ENCODE measurements at places on chromosomes 16 and 17.
A peak's percentile ranks its signal among the peaks of the same experiment; 100 is the strongest.

- peak; percentile 72 for DNase-seq
These were observed 54.8 kb downstream of the PLXDC1 start for GRCh38 chr17:39096508-39097149.

DNA sequence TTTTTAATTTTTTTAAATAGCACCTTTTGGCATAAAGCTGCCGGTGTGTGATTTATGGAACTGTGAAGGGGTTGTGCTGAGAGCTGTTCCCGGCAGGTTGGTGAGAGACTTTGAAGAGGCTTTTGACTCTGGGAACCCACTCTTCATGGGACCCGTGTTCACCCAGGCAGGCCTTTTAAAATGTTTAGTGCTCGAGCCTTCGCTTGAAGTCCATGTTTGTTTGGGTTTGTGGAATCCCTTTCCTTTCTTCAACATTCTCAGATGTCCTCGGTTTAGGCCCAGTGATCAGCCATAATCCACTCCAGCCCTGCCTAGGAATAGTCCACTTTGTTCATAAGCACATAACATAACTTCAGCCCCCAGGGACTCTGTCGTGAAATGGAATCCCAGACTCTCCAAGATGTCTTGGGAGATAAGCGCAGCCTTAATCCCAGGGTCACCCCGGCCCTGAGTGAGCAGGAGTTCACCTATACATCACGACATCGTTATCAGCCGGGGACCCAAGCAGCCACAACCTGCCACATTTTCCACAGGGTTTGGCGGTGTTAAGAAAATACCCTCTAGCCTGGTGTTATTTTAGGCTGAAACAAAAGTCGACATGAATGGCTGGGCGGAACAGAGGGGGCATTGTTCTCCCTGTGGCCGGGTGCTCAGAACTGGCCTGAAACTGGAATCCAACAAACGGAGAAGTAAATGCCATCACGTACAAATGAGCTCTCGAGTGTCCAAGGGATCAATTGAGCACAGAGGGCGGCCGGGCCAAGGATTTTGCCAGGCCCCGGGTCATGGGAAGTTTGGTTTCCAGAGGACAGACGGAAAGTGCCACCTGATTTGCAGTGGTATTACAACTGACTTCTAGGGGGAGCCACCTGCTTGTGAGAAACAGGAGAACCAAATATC, 145.7 kb upstream of the IRX3 start:
- no peak for DNase-seq

- peak; percentile 39 for DNase-seq
These were observed 20.8 kb downstream of the GGA3 start for GRCh38 chr17:75240394-75241142.

DNA sequence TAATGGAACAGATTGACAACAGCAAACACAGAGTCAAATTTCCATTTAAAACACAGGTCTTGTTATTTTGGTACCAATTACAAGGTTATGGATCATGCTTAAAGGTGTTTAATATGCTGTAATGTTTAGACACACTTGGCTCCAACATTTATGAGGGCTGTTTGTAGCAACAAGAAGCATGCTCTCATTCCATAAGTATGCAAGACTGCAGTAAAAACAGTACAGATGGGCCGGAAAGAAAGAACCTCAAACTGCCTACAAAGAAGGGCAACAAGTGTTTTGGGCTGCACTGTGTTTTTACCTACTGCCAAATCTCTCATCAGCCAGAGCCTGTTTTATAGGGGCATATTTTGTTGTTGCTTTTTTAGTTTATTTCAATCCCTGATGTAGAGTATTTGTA, 100.5 kb upstream of the HS3ST3A1 start:
- no peak for DNase-seq

GRCh38 chr17:61251939-61252865, 147.4 kb upstream of the TBX2 start:
- DNase-seq, result no peak

DNA sequence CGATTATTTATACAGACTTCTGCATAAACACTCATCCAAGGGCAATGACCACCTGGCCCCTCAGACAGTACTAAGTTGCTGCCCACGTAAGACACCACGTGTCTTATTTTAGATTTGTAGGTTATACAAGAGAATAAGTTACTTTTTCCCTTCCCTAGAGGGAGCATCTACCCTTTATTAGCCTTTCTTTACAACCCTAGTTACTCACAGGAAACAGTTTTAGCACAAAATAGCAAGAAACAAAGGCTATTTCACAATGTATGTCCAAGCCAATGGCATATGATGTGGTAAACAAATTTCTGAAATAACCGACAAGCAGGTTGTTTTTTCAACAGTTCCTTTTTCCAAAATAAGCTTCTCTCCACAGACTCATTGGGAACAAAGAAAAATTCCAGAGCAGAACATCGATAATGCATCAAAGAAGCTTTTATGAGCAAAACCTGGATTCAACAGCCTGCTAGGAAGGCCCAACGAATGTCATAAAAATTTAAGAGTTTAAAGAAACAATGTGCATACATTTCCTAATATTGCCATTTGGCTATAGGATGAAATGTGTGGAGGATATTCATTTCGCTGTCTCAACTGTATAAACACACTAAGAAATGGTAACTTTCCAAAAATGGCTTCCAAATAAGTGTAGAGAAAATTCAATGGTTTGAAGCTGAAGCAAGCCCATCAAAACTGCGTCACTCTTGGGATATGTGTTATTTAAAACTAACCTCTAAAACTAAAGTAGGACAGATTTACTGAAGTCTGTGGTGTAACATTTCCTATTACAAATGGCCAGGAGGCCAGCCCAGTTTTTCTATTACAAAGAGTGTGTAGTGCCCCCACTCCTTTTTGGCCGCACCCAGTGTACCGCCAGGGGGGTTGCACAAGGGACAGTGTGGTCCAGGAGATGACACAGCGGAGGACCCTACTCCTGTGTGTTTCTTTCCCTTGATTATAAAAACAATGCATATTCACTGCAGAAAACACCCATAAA, 50.4 kb upstream of the ERN1 start:
- no peak for DNase-seq

- DNase-seq, result peak; percentile 42
These were observed 641 bp upstream of the CBX2 start for GRCh38 chr17:79777120-79777893.

DNA sequence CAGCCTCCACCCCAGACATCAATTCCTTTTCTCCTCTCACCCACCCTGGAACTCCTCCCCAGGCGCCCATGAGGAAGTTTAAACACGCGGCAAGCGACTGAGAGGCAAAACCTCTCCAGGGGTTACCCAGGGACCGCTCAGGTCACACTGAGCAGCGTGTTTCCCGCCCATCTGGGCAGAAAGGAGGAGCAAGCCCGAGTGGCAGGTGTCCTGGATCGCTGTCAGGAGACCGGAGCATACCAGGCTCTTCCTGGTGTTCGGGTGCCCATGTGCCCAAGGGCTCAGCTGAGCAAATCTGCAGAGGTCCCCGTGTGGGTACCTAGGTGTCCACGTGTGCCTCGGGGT, 491 bp downstream of the SLC25A19 start:
- DNase-seq, result peak; percentile 55

GRCh38 chr17:79741401-79741750, 10.6 kb downstream of the ENPP7 start:
- DNase-seq, result no peak

DNA sequence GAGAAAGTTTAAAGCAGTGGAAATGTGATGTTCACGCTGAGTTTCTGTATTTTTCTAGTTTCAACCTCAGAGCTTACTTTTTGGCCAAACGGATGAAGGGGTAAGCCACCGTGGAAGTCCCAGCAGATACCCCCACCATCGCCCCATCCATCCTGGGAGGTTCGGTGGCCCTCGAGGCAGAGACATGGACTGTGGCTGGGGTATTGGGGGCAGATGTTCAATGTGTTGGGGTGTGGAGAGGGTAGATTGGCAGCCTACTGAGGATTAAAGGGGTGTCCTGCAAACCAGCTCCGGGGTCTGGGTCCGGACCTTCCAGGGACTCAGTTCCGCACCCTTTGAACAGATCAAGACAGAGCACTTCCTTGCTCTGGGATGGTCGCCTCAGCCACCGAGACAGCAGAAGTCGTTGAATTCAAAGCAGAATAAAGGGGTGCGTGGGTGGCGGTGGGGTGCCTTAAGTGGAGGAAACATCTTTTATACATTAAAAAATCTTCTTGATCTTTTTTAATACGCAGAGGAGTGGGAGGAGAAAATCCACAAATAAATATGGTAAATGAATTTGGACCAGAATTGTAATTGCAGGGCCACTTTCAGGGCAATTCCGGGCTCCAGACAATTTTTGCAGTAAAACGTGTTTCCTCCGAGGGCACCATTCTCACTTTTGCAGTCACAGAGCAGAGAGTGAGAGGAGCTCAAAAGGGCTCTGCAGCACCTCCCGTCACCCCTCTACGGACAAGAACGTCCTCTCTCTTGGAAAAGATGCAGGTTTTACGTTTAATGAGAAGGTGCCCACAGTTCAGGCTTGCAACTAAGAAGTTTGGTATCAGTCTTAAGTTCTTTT, 8.2 kb upstream of the CBX8 start:
- no peak for DNase-seq

DNA sequence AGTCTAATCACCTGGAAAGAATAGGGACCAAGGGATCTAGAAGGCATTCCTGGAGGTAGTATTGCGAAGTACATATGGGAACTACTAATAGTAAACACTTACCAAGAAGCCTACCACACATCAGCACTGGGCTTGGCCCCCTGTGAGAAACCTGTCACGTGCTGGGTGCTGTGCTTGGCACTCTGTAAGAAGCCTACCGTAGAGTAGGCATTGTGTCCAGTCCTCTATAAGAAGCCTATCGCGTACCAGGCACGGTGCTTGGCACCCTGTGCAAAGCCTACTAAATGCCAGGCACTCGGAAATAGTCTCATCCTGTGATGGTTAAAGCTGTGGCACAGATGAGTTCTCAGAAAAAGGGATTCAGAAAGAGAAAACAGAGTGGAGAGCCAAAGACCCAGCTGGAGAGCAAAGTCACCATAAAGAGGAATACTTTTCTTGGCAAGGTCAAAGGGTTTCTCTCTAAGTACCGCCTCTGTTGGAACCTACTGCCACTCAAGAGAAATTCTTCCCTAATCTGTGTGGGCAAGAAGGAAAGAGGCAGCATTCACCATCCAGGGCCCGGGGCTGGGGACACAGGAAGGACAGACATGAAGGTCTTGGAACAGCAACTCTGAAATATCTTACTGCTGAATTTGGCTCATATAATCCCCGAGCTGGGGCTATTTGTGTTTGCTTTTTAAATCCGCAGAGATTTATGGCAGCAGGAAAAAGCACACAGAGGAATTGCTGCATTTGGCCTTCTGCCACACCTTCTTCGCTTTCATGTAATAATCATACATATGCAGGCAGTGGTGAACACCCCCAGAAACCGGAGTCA, 81.8 kb downstream of the VAT1L start:
- DNase-seq, result no peak

GRCh38 chr17:57946798-57947358, 8.3 kb downstream of the CUEDC1 start:
- DNase-seq, result peak; percentile 49

GRCh38 chr16:31414706-31415105, 13.5 kb downstream of the COX6A2 start:
- DNase-seq, result peak; percentile 62

DNA sequence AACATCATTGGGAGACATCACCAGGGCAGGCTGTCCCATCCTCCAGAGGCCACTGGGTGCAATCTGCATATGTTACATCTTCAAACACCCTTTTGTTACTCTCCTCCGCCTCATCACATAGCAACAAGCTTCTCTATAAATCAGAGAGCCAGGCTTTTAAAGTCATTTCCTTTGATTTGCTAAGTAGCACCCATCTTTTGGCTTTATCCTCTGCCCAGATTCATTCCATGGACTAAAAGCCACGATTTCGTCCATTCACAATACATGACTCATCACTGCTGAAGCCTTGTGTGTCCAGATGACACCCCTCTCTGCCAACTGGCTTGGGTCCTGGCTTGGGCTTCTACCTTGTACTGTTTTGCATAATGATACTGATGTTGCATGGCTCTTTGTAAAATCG, 2.0 kb upstream of the KRT38 start:
- DNase-seq, result no peak

- no peak for DNase-seq
These were observed 40.5 kb downstream of the PSME3IP1 start for GRCh38 chr16:57145046-57146021.

DNA sequence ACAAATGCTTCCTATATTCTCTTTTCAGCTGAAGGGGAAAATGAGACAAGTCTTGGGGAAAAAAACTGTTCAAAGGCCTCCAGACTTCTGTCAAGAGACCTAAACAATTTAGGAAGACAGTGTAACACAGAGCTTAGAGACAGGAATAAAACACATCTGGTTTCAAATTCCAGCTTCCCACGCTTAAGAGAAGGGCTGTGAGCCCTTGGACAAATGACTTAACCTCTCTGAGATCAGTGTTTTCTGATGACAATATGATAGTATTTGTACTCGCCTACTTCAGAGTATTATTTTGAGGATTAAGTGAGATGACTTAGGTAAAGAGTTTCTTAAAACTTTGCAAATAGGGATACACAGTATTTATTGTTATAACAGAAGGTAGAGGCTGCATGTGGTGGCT, 29.5 kb downstream of the SMURF2 start:
- DNase-seq, result no peak

GRCh38 chr17:50922721-50923405, 56.7 kb upstream of the TOB1 start:
- DNase-seq, result no peak

DNA sequence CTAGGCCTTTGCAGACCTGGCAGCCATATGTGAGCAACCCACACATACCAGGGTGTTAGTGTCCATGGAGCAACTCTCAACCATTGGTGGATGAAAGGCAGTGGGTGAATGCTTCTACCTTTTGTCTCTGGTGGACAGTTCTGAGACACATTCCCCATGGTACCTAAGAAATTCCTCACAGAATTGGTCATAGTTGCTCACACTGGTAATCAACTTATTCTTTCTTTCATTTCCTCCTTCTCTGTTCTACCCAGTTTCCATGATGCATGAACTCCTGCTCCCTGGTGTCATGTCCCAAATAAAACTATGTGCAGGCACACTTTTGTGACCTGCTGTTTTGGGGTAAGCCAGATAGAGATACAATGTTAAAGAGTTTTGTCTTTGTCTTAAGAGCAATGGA, 33.2 kb upstream of the MPHOSPH6 start:
- DNase-seq, result no peak

DNA sequence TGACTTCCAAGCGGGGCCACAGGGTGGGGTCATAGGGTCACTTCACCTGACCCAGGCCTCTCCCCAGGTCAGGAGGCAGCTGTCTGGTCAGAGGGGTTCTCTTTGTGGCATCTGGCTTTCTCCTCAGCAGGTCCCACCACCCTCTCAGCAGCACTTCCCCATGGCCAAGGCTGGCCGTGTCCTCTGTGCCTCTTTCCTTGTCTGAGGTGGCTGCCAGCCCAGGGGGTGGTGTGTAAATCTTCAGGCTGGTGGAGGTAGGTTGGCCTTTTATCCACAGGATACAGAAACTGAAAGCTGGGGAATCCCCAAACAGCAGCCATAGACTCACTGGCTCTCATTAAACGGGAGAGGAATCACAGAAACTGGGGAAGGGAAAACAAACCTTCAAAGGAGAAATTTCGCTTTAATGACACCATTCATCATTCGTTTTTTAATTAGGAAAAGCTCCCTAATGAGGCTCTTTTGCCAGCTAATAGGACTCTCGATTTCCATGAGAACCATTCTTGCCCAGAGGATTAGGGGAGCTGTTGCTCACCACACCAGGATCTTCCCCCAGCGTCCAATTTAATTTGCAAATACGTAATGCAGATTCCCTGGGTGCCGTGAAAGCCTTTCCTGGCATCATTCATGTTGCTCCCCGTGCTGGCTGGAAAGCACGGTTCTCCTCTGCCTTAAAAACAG, 18.0 kb downstream of the C17orf75 start:
- DNase-seq, result peak; percentile 51

- no peak for DNase-seq
These were observed 197.3 kb upstream of the GOT2 start for GRCh38 chr16:58931436-58931835.

- DNase-seq, result no peak
These were observed 352 bp downstream of the GGNBP2 start for GRCh38 chr17:36545077-36545464.

- no peak for DNase-seq
These were observed 259.4 kb upstream of the IRX3 start for GRCh38 chr16:54545854-54546511.
